Gastroesophageal sphincter (tissue), 4 donors: ENCODE measurements at places on chromosomes 5 and 9. TPM values are rescaled to one million over a fixed set of nuclear protein-coding genes. Genes with fewer than 3 reads are reported as not detected.

AFAP1L1 gene
- total RNA-seq, result 20.6 TPM

ZNF608 gene
- total RNA-seq, result 41.4 TPM

GCNT1 gene
- total RNA-seq, result 3.3 TPM

DMRT3 gene
- not detected for total RNA-seq

DNA sequence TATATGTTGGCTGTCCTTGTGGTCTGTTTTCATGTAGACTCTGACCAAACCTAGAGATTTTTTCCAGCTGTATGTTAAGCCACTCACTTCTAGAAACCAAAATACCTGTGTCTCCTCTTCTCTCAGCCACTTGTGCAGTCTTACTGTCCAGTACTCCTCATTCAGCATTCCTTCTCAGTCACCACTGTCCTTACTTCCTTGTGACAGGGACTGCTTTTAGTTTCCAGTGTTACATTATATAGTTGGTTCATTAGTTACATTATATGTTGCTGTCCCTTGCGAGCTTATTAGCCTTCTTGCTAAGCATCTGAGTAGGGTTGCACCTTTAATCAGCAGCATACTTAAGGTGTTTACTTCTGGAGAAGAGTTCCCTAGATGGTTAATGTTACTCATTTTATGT is 4.3 kb downstream of the ATP6V1G1 start:
- no peak for ATAC-seq

- no peak for ATAC-seq
These were observed 60.7 kb upstream of the NIPBL start for GRCh38 chr5:36815871-36816270.

GRCh38 chr9:126802318-126803059 is 2.4 kb upstream of the ZBTB43 start:
- ATAC-seq, result no peak

GRCh38 chr9:4495537-4495936 is 5.3 kb downstream of the SLC1A1 start:
- ATAC-seq, result no peak

- no peak for ATAC-seq
These were observed 88.2 kb upstream of the BASP1 start for GRCh38 chr5:17129093-17129849.

DNA sequence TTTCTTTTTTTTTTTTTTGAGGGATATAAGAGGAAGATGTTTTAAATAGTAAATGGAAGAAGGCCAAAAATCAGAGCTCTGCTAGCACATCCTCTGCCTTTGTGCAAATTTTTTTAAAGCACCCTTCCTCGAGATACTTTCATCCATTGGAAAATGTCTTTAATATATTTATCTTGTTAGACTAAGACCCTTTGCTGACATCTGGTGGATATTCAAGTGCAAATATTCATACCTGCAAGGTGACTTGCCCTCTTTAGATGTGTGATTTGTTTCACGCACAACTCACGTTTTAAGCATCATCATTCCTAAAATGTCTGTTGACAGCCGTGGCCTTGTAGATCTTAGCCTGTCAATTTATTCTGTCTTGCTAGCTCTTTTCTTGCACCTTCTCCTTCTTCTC is 258.5 kb downstream of the AGTPBP1 start:
- no peak for ATAC-seq

DNA sequence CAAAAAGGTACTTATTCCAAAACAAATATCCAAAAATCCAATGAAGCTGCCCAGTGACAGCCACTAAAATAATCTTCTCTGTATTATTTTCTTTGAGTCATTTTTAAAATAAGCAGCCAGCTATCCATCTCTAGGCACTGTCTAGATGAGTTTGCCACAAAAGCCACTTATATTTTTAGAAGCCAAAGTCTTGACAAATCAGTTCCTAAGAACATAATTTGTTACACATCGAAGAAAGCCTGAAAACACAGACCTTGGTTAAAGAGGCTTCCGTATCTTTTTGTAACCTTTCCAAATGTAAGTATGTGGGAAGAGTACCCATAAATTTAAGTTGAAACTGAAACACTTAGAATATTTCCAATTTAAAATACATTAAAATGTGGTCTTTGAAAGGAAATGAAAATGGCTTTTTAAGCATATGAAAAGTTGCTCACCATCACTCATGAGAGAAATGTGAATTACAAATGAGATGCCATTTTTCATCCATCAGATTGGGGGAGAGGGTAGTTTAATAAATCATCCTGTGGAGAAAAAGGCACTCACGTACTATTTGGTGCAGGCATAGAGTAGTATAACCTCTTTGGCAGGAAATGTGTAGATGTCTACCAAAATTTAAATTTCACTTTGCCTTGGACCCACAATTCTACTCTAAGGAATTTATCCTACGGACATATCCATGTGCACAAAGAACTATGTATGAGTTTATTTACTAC is 180.4 kb downstream of the MLLT3 start:
- no peak for ATAC-seq

DNA sequence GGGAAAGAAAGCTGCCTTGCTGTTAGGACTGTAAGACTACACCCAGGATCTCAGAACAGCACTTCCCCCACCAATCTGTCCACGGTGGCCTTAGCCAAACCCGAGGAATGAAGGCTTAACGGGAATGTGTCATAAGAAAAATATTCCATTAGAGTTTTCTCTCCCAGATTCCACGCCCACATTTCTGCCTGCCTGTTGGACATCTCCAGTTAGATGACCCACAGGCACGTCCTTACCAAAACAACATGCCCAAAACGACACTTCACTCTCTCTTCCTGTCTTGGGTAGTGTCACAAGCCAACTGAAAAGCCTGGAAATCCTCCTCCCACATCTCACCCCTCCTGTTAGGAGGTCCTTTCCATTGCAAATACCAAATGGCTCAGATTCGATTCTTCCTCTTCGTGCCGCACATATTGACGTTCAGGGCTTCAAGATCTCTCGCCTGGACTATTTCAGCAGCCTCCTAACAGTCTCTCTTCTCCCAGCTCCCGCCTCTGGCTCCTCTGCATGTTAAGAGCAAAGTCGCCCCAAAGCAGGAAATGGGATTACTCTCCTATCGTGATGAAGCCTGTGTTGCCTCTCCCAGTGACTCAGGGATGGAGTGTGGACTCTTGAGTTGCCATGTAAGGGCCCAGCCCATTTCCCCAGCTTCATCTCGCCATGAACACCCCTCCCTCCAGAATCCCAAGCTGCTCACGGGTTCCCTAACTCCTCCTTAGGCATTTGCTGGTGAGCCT is 159.3 kb downstream of the NR3C1 start:
- peak; percentile 92 for ATAC-seq
